Hypothalamus (tissue), 51 donors: ENCODE measurements at places on chromosomes 5 and 9.
A peak's percentile ranks its signal among the peaks of the same experiment; 100 is the strongest.

DNA sequence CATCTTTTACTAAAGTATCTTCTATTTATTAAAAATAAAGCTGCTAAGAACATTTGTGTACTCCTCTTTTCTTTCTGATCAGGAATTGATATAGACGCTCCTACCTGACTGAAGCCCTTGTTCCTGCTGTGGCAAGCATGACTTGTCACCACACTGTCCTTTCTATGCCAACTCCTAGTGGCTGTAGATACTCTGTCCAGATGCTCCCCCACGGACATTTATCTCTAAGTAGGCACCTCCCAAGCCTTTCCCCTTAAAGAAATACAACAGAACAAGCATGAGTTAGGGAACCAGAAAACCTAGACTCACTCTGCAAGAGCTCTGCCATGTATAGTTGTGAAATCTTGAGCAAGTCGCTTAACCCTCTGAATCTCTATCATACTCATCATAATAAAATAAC, 53.2 kb downstream of the FAM114A2 start:
- DNase-seq, result no peak

GRCh38 chr9:69965416-69966145, 78.1 kb upstream of the MAMDC2 start:
- no peak for DNase-seq

DNA sequence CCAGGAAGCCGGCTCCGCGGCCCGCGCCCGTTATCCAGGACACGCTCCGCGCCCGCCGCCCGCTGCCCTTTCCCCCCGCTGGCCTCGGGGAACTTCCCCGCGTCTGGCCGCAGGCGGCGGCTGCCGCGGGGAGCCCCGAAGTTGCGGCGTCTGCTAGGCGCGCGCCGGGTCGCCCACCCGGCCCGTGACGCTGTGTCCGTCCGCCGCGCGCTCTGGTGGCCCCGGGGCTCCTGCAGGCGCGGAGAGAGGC, 621 bp upstream of the GCNT4 start:
- DNase-seq, result no peak

GRCh38 chr5:1743769-1744085, 55.9 kb downstream of the MRPL36 start:
- no peak for DNase-seq

DNA sequence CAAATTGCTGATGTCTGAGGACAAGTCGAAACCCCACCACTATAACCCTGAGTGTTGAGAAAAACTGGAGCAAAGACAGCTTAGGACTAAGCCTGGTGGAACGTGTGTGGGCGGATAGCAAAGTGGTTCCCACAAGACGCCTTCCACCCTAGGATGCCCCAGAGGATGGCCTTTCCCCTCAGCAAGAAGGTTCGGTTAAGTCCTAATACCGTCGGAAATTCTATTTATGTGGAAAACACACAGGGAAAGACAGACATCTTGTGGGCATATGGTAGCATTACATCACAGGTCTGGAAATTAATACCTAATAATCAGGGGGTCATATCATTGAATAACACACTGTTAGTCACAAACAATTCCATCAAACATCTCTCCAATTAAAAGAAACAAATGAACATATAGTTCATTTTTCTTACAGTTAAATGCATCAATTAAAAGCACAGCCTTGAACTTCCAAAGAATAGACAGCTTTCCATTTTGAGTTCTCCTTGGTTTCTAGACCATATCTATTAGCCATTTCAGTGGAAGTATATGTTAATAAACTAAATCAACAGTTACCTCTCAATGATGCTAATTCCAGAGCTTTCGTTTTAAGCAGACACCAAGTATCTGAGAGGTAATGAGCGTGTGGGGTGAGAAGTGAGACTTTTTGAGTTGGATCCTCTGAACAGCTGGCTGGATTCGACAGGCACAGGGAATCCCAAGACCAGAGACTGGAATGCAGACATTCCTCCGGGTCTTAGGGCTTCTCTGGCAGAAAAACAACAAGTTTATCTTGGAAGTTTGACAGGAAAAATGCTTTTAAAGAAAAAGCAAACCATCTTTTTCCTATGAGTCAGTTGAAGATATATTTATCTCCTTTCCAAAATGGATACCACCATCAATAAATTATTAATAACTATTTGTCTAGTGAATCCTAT, 2.9 kb upstream of the ICE1 start:
- no peak for DNase-seq

DNA sequence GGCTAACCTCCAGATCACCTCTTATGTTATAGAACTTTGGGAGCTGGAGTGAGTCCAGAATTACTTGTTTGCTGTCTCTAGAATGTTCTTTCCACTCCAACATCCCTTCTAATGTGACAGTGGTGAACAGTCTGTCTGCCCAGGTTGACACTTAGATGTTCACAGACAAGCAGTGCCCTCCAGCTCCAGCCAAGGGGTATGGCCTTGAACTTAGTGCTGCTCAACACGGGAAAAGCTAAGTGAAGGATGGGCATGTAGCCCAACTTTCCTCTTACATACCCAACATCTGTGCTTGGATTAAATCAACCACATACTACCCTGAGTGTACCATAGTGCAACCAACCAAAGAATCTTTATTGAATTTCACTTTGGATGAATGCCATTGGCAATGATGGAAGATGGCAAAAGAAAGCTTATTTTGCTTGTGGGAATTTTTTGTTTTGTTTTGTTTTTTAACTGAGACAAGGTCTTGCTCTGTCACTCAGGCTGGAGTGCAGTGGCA, 201.2 kb downstream of the NXNL2 start:
- no peak for DNase-seq

DNA sequence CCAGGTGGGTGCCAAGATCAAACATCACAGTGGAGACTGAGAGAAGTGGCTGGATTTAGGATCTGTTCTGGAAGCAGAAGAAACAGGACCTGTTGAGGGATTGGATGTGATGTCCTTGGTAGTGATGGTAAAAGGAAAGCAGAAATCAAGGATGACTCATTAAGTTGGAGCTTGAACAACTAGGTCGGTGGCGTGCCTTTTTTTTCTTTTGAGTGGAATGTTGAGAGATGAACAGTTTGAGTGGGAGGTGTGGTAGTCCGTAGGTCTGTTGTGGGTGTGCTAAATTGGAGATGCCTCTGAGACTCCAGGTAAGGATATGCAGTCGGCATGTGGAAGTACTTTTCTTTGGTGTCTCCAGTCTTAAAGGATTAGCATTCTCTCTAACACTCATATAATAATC, 92.1 kb upstream of the IL12B start:
- DNase-seq, result no peak

GRCh38 chr9:97220894-97221477, 86.5 kb upstream of the CCDC180 start:
- DNase-seq, result no peak

GRCh38 chr5:37738057-37738691, 101.7 kb downstream of the GDNF start:
- DNase-seq, result no peak

DNA sequence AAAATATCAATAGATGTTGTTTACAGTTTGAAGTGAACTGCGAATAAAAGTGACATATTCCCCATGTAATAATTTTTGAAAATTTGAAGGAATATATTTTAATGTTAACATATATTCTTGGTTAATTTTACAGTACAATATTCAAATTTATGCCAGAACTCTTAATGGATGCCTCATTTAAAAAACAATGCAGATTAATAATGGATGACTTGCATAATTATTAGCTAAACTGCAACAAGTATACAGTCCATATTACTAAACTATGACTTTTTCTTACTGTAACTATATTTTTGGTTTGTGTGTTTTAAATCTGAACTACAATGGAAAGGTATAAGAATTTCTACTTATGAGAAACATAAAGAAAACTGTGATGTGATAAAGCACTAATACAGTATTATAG, 1390.1 kb downstream of the PTPRD start:
- no peak for DNase-seq

GRCh38 chr9:77714077-77714549, 66.0 kb upstream of the GNA14 start:
- no peak for DNase-seq

GRCh38 chr5:95734187-95734586, 3.1 kb downstream of the RHOBTB3 start:
- no peak for DNase-seq

- DNase-seq, result no peak
These were observed 14.3 kb upstream of the CXCL14 start for GRCh38 chr5:135593141-135593540.

- DNase-seq, result no peak
These were observed 256.5 kb upstream of the NFIL3 start for GRCh38 chr9:91680106-91680505.

DNA sequence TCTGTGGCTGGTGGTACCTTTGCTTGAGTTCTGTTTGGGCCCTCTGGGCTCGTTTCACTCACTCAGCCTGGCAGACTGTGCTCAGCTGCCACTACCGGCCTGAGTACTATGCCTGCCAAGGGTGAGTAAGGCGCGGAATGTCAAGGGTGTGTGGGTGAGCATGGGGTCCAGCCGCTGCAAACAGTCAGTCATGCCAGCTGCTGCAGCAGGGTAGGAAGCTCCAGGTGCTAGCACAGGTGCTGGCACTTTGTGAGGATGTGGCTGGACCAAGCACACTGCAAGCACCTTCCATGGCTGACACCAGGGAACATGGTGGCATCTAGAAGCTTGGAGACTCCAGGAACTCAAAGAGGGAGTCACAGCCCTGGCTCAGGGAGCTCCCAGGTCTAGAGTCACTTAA, 368.6 kb upstream of the ACO1 start:
- DNase-seq, result no peak

GRCh38 chr9:99579964-99580363, 241.7 kb upstream of the NR4A3 start:
- DNase-seq, result no peak

- DNase-seq, result no peak
These were observed 111.3 kb upstream of the PAPPA start for GRCh38 chr9:116042321-116042720.

DNA sequence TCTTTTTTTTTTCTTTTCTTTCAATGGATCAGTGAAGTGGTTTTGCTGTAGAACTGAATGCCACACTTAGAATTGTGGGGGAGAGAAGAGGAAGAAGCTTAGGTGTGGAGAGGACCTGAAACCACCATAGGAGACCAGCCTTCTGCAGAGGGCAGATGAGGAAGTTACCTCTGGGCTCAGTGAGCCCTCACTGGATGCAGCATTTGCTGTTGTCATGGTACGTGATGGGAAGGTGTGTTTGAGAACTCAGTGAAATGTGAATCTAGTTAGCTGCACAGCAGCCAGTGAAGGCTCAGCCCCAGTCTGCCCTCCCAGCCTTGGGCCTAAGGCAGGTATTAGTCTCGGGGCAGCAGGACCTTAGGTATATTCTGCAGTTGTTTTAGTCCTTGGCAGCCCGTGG, 17.5 kb downstream of the CYFIP2 start:
- no peak for DNase-seq

- no peak for DNase-seq
These were observed 3.6 kb upstream of the CTXN3 start for GRCh38 chr5:127645300-127645726.

DNA sequence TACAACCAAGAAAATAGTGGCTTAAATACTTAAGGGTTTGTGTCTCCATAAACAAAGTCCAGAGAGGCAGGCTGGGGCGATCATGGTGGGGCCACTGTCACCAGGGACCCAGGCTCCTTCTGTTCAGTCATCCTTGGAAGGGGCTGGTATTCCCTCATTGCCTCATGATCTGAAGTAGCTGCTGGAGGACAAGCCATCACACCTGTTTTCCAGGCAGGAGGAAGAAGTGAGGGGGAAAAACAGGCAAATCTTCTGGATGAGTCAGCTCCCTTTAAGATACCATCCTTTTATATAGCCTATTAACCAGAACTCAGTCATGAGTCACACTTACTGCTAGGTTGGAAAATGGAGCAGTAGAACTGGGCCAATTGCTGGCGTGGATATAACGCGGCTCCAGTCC, 92.3 kb downstream of the DAP start:
- no peak for DNase-seq

DNA sequence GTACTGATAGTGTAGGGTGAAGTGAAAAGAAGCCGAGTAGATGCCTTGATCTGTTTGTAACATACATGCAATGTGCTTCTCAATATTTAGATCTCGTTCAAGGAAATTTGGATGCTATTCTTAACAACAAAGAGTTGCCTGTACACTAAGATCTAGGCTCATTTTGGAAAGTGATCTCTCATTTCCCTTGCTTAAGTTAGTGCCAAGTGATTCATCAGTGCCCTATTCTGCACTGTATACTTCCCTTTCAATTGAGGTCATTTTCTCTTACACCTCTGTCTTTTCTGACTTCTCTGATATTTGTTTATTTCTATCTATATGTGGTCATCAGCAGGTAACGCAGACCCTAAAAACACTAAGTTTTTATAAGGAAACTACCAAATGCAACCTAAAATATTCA, 528.6 kb upstream of the PTPRD start:
- DNase-seq, result no peak

GRCh38 chr5:39091940-39092580, 17.9 kb upstream of the RICTOR start:
- no peak for DNase-seq

GRCh38 chr5:36877667-36878391, 1.3 kb downstream of the NIPBL start:
- no peak for DNase-seq

GRCh38 chr5:102740515-102740914, 14.6 kb upstream of the PAM start:
- DNase-seq, result no peak

- peak; percentile 57 for DNase-seq
These were observed 16.0 kb downstream of the SLC22A5 start for GRCh38 chr5:132385326-132386105.

- DNase-seq, result no peak
These were observed 1061.3 kb upstream of the DMAC1 start for GRCh38 chr9:8860925-8861324.

DNA sequence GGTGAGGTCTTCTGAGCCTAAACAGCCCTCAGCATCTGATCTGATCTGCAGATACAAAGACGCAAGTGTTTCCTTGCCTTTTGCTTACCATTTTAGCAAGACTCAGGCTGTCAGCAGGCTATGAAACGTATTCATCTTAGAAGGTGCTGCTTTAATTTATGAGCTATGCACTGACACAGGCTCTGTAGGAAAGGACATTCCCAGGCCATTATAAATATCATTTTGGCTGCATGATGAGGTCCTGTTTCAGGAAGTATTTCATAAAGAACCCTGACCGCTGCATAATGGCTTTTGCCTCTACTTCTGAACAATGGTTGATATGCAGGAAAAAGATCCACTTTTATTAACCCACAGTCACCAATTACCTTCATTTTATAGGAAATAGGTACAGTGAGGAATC, 98.4 kb upstream of the CAST start:
- no peak for DNase-seq
